CD4-positive, alpha-beta T cell treated with Interleukin-17A for 1 hour (primary cell): ENCODE measurements at places on chromosomes 5 and 9.
A peak's percentile ranks its signal among the peaks of the same experiment; 100 is the strongest.

- no peak for DNase-seq
These were observed 4.9 kb downstream of the SH3GLB2 start for GRCh38 chr9:129023036-129023907.

DNA sequence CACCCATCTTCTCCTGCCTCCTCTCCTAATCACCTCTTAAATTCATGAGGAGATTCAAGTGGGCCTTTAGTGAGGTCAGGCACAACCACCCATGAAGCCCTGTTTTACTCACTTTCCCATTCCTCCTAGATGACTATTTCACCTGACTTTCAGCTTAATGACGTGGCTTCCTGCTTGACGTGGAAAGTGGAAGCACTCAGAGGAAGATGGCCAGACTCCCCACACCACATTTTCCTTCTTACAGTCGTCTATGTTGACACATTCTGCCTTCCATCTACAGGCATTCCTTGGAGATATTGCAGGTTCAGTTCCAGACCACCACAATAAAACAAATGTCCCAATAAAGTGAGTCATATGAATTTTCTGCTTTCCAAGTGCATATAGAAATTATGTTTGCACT lies 146.4 kb upstream of the TAS2R1 start:
- no peak for DNase-seq

DNA sequence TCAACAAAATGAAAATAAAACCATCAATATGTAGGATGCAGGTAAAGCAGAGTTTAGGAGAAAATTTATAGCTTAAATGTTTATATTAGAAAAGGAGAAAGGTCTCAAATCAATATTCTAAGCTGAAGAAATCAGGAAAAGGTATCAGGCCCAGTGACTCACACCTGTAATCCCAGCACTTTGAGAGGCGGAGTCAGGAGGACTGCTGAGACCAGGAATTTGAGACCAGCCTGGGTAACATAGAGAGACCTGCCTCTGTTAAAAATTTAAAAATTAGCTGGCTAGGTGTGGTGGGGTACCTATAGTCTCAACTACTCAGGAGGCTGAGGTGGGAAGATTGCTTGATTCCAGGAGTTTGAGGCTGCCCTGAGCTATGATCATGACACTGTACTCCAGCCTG lies 32.2 kb downstream of the CCDC69 start:
- DNase-seq: no peak

- no peak for DNase-seq
These were observed 6.5 kb downstream of the NTNG2 start for GRCh38 chr9:132168347-132168746.

DNA sequence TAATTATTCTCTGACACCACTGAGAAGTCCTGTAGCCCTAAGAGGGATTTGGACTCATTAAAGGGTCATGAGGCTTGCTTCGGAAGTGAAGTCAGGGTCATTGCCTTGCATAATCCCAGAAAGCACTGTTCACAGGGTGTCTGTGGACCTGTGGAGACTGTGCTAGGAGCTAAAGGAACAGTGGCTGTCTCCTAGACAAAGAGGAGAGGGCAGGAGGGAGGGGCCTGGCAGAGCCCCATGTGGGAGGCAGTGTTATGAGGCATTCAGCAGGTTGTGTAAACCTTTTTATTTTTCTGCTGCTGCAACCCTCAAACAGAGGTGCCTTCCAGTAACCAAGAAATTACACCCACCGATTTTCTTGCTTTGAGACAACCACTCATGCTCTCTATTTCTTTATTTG lies 3.3 kb downstream of the TMEM174 start:
- no peak for DNase-seq

DNA sequence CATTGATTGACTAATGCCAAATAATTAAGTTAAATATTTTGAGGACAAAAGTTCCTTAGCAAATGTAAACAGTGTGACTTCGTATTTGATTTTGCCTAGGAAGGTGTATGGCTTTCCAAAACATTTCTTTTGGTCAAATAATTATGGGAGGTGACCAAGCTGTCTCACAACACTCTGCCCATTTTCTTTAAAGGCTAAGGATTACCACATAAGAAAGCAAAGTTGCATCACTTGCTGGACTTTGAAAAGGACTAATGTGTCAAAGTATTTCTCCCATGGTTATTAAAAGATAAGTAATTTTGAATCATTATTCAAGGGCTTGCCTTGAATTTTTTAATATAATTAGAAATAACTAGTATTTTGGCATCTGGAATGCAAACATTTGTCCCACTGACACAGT lies 74.7 kb downstream of the HAPLN1 start:
- DNase-seq: no peak

DNA sequence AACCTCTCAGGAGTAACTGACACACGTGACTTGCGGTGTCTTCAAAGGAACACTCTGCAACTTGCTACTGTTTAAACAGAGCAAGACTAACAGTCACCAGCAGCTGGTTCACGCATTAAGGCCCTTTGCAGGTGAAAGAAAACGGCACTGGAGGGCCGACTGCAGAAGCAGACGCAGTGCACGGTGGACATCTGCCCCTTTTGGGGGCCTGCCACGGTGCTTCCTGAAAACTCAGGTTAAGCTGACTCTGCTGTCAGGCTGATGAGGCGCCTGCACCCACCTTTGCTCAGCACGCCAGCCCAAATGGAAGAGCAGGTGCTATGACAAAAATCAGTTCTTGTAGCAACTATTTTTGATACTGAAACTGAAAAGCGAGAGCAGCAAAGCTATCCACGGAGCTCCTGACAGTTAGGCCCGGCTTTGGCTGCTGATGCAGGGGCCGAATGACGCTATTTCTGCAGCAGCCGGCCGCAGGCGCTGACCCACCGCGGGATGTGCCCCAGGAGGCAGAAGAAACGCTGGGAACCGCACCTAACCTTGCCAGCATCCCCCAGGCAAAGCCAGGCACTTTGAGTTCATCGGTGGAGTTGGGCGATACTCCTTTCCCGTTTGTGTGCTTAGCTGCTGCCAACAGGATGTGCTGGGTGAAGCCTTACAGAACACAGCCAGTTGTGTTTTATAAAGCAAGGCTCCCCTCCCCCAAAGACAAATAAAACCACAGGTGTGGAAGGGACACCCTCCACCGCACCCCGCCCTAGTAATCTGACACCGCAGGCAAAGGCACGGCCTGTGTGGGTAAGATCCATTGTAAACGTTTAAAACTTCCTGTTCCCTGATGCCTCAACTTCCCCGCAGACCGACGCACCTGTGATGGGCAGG lies 21.1 kb upstream of the TERT start:
- peak; percentile 74 for DNase-seq

DNA sequence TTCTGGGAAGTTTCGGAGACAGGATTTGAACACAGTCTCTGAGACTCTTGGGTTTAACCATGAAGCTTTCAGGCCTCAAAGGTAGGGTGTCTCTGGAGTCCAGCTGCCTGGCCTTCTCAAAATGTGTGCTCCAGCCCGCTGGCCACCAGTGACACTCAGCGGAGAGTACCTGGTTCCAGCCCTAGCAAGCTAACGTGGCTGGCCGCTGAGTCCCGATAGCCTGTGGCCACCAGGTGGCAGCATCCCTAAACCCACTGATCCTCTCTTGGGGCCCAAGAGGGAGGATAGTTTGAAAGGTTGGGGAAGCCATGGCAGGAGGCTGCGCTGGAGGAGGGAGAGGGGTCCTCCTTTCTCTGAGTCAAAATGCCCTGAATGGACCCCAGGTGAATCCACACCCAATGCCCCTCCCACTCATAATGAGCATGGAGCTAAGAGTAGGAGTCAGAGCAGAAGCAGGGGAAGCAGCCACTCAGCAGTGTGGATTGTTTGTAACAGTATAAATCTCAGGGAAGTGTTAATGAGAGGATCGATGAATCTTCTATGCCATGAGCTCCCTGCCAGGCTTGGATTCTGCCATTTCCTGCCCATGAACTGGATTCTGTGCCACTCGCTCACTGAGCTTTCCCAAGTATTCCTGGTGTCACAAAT lies 5.4 kb upstream of the TIFAB start:
- peak; percentile 41 for DNase-seq

DNA sequence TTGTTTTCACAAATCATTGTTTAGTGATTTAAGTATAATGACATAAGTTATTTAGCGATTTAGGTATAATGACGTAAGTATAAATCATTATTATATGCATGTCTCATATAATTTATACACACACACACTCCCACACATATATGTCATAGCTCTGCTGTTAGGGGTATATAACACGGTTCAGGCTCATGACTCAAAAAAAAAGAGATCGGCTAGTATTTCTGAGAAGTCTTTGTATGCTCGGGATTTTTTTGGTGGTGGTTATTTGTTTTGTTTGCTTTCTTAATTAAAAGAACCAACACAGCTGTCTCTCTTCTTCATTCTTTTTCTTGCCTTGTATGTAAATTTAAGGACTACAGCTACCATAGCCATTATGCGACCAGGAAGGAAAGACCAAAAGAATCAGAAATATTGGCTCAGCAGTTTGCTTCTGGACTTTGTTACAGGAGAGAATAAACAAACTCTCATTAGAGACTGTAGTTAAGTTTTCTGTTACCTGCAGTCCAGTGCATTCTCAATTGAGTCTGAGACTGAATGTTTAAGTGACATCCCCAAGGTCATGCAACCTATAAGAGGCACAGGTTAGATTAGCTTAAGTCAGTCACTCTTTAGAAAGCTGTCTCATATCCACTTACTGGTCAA lies 83.2 kb upstream of the NREP start:
- DNase-seq: no peak

DNA sequence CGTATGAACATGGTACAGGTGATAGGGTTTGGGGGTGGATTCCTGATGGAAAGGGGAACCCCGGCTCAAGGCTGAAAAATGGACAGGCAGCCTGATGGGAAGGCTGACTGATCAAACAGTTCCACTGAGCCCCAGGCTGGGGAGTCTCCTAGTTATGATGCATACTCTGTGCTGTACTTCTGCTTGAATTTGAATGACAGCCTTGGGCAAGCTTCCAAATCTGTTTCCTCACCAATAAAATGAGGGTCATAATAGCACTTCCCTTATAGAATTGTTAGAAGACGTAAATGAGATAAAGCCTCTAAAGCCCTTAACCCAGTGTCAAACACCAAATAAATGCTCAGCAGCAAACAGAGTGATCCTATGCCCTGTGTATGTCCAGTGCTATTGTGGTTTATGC lies 478.5 kb upstream of the DMAC1 start:
- no peak for DNase-seq

- no peak for DNase-seq
These were observed 267.3 kb upstream of the CDH6 start for GRCh38 chr5:30926218-30926617.

GRCh38 chr9:75812141-75812540 lies 78.3 kb upstream of the PCSK5 start:
- DNase-seq: no peak

GRCh38 chr9:78601957-78602565 lies 305.1 kb downstream of the PSAT1 start:
- peak; percentile 6 for DNase-seq

GRCh38 chr5:158869092-158869491 lies 230.6 kb downstream of the EBF1 start:
- DNase-seq: no peak

GRCh38 chr5:9230355-9230754 lies 315.5 kb downstream of the SEMA5A start:
- DNase-seq: no peak

GRCh38 chr5:75412111-75412990 lies 75.3 kb downstream of the HMGCR start:
- no peak for DNase-seq

DNA sequence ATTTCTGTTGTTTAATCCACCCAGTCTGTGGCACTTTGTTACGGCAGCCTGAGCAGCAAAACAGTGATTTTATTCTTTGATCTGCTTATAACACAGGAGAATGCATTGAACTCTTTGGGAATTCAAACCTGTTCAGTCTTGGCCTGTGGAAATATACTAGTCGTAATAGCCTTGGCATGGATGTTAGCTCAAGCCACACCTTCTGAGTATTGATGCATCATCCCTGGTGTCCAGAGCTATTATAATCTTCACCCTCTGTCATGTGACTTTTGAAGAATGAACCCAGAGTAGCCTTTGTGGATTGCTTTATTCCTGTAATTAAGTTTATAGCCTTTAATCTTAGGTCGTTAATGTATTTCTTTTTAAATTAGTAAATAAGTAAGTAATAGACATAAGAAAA lies 50.8 kb upstream of the TEX48 start:
- DNase-seq: no peak

- no peak for DNase-seq
These were observed 115.8 kb downstream of the NUDT12 start for GRCh38 chr5:103446813-103447212.

DNA sequence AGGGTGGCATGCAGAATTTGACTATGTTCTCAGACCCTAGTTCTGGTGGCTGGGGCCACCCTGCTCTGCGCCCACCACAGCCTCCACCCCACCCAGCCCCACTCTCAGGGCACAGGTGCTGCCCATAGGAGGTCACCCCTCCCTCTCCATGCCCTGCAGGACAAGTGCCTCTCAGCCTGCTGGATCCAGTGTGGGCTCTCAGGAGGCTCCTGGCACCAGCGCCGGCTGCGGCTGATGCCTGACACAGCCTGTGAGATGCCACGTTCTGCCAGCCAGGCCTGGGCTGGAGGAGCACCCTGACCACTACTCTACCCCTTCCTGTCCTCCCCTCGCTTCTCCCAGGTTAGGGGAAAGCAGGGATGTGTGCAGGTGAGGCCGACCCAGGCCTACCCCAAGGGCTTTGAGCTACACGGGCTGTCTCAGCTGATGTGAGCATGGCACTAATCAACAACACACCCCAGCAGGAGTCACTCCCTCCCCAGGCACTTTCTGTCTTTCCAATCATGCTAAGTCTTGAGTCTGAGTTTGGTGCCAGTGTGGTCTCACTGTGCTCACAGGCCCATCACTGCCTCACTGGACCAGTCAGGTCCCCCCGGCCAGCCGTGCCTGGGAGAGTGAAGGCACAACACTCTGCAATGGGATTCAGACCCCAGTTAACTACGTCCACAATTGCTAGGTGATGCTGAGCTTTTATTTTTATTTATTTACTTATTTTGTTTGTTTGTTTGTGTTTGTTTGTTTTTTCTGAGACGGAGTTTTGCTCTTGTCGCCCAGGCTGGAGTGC lies 12.1 kb upstream of the BARX1 start:
- DNase-seq: no peak

DNA sequence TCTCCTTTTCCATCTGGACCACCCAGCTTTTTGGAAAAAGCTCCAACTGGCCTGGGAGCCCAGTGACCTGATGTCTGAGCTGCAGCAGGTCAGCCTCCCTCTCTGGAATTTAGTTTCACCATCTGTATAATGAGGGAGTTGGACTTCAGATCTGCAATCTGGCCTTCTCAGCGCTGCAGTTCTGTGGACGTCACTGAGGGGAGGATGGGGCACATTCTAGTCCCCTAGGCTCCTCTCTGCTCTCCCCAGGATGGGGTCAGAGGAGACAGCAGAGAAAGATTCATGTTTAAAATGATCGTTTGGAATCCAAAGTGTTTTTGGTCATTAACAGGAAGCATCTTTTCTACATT lies 10.2 kb downstream of the OR13J1 start:
- no peak for DNase-seq

- DNase-seq: no peak
These were observed 5.3 kb downstream of the BARX1 start for GRCh38 chr9:93949694-93950449.
